ENCODE measurements at places on chromosomes 1 and 21. TPM values are rescaled to one million over a fixed set of nuclear protein-coding genes. Genes with fewer than 3 reads are reported as not detected.

- no peak for DNase-seq
Measured at GRCh38 chr1:243923292-243924171, 73.5 kb upstream of the AKT3 start.

DNA sequence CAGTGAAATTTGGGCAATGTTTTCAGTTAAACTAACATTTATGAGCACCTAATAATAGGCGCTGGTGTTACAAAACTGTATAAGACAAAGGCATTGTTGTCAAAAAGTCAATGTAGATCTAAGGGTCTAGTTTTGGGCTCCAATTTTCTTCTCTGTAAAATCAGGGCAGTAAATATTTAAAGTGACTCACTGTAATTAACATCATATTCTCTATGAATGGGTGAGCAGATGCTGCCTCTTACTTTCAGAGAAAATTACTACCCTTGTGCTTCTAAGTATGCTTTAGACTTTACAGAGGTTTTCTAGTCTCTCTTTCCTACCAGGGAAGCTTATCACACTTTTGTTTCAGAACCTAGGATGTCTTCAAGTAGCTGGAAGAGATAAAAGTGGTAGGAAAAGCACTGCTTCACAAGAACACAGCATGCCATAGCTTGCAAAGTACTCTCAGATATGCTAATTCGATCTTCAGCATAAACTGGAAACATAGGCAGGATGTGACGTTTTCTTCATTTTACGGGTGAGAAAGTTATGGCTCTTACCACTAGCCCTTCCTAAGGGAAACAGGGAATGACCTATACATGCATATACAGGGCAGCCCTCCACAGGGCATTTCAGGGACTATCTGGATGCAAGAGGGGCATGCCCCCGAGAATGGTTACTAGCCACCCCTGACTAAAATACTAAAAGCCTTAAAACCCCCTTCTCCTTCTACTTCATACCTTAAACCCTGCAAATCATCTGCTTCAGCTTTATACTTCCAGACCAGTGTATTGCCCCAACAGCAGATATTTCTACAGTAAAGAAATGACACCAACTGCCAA is 2.6 kb downstream of the C1orf116 start:
- no peak for DNase-seq

DNA sequence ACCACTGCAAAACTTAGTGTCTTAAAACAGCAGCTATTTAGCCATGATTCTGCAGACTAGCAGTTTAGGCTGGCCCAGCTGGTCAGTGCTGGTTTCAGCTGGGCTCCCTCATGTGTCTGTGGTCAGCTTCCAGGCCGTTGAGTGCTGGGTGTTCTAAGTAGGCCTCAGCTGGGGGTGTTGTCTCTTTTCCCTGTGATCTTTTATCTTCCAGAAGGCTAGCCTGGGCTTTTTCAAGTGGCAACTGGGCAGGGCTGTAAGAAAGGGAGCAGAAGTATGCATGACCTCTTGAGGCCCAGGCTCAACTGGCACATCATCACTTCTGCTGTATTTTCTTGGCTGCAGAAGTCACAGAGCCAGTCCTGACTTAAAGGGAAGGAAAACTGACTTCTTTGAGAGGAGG is 136.1 kb downstream of the KIF26B start:
- no peak for DNase-seq

- no peak for DNase-seq
Measured at GRCh38 chr1:190452272-190452848, 25.3 kb downstream of the BRINP3 start.

DNA sequence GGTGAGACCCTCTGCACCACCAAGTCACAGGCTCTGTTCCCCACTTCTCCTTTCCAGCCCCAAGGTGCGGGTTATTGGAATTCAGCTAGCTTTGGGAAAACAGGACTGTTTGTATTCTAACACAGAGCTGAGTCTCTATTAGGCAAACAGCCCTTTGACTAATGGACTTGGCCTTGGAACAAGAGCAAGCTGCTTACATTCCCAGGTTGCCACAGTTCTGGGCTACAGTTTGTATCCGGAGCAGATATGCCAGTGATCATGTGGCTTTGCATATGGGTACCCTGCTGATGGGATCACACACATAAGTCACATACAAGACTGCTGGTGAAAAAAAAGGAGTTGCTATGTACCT is 110.5 kb upstream of the COA6 start:
- no peak for DNase-seq

- no peak for DNase-seq
Measured at GRCh38 chr1:81758181-81758580, 42.6 kb upstream of the ADGRL2 start.

DNA sequence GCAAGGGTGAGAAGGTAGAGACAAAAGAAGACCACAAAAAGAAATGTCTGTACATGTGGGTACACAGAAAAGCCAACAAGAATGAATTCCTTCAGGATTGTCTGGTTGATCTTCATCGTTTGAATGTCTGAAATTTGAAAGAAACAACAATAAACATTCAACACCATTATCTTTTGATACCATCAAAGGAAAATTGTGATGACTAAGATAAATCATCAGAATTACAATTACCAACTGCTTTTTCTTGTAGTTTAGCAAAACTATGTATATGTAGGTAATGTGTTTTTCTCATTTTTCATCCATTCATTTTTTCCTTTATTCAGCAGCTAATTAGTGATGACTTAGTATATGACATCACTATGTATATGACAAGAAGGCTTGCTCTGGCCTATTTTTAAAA is at the start of gene OR10X1:
Gene OR10X1 (minus strand): TSS at position 167 of the 400 bp plus-strand sequence. CDS start 0 bp downstream, at position 167.
- DNase-seq = no peak

- no peak for DNase-seq
Measured at GRCh38 chr1:216034506-216034905, 388.7 kb downstream of the USH2A start.

- no peak for DNase-seq
Measured at GRCh38 chr1:10432910-10433700, 2.9 kb downstream of the CENPS start.

DNA sequence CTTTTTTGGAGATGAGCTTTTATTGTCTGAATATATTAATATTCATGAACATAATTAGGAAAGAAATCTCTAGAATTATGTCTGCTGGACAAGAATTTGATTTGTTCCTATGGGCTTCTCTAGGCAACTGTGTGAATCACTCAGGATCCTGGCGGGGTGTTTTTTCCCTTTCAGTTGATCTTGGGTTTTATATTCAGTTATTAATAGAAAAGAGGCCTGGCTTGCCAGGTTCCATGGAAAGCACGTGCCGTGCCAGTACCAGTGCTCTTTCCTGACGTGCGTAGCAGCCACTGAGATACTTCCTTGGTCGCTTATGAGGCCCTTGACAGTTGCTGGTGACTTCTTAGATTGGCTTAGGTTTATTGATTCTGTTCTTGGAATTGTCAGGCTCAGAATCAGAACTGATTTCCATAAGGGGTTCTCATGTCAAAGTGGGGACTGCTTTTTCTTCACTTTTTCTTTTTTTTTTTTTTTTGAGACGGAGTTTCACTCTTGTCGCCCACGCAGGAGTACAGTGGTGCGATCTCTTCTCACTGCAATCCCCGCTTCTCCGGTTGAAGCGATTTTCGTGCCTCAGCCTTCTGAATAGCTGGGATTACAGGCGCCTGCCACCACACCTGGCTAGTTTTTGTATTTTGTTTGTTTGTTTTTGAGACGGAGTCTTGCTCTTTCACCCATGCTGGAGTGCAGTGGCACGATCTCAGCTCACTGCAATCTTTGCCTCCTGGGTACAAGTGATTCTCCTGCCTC is 48.7 kb upstream of the KIF1B start:
- DNase-seq = no peak

ZNF436 gene
- total RNA-seq = 18.8 TPM

PWP2 gene
- 3.6 TPM for total RNA-seq

BSND gene
- total RNA-seq = not detected

KCNN3 gene
- 0.96 TPM for total RNA-seq

MTMR11 gene
- total RNA-seq = 2.2 TPM

MAPKAPK2 gene
- 103 TPM for total RNA-seq

OR2L2 gene
- 0.10 TPM for total RNA-seq

Data from mesenteric fat pad (tissue), 1 donor.